ENCODE measurements at places on chromosomes 12 and 14.

DNA sequence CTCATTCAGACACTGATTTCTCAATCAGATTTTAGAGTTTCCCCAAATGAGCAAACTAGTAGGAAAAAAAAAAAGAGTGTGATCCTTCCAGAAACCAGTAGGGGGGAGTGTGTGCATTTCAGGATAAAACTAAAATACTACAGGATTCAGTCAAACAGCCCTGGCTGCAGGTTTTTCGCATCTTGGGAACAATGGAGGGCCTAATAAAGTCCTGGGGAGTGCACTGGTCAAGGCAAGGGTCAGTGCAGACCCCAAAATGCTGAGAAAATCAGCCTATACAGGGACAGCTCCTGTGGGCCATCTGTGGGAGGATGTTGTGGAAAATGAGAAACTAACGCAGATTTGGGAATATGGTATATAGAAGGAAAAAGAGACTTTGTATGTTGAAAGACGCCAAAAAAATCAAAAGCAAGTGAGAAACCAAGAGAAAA lies 22.2 kb upstream of the ABCD4 start:
- peak; percentile 38 for DNase-seq

- no peak for DNase-seq
Measured at GRCh38 chr12:97397008-97397407, 65.6 kb upstream of the RMST start.

GRCh38 chr14:31252865-31253264 lies 45.3 kb upstream of the HECTD1 start:
- no peak for DNase-seq

DNA sequence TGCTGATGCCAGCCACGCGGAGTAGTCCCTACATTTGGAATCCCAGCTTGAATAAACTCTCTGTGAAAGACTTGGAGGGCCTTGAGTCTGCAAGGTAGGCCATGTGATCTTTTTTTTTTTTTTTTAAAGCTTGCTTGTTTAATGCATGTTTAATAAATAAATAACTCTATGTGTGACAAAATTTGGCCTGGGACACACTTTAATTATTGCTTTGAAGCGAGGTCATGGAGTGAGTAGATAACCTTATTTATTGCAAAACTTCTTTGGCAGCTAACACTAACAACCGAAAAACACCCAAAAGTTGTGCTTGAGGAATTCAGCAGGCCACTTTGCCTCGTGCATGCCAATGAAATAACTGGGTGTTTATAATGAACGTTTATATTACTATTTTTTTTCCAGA lies 382.2 kb downstream of the FLRT2 start:
- DNase-seq = no peak

- DNase-seq = peak; percentile 75
Measured at GRCh38 chr12:40226705-40227104, 1.9 kb downstream of the LRRK2 start.

- DNase-seq = no peak
Measured at GRCh38 chr12:82609234-82609914, 77.3 kb upstream of the TMTC2 start.

DNA sequence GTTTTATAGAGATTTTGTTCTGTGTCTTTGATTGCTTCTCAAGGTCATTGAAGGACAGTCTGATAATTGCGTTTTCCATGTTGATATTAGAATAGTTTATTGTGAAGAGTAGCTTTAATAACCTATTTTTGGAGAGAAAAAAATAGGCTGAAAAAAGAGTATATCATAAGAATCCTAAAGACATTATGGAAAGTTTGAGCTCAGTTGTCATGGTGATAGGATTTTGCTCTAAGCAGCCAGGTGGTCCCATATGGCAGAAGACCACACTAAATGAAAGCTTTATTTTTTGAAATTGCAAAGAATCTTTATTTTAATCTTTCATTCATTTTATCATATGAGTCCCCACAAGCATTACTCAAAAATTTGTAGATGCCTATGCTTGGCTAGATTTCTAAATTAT lies 358.9 kb upstream of the NAV3 start:
- no peak for DNase-seq

DNA sequence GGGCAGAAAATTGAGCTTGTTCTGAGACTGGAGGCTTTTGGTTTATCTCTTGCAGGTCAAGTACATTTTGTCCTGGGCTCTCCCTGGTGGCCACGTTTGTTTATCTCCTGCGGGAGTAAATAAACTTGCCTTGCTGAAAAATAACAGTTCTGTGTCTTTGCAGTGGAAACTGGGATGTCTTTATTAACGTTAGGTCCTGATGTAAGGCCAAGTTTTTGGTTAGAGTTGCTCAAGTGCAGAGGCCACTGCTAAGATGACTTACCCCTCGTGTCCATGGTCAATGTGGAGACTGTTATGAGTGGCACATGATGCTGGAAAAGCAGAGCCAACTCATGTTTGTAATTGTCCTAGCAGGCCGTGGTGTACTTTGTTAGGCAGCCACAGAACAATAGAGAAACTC lies 3.8 kb downstream of the PTPN11 start:
- no peak for DNase-seq

DNA sequence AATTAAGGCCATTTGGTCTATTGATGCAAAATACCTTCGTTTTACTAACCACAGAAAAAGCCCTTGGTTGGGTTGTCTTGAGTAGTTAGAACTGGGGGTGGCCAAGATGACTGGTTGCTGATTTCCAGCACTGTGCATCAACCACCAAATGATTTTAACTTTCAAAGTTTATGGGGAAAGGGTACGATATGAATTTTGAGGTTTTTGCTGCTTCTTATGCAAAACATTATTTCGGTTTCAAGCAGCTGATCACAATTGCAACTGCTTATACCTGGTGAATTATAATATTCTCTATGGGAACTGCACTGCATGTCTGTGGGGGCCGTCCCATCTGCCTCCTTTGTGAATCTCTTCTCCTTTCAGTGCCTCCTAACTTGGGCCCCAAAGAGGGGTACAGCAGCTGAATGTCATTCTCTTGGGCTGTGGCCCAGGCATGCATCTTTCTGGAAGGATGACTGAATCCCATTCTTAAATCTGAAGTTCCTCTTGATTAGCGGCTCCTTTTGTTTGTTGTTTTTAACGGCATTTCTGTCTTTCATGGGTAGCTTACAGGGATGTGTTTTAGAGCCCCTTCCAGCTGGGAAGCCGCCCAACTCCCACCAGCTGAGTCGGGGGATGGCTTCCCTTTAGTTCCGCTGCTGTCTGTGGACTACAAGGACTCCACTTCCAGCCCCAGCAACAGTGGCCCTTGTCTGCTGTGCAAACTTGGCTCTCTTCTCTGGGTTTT lies 479.8 kb downstream of the ZFP36L1 start:
- no peak for DNase-seq

- DNase-seq = no peak
Measured at GRCh38 chr14:41973178-41973577, 366.5 kb downstream of the LRFN5 start.

GRCh38 chr12:19177754-19178153 lies 48.2 kb downstream of the PLEKHA5 start:
- DNase-seq = no peak

DNA sequence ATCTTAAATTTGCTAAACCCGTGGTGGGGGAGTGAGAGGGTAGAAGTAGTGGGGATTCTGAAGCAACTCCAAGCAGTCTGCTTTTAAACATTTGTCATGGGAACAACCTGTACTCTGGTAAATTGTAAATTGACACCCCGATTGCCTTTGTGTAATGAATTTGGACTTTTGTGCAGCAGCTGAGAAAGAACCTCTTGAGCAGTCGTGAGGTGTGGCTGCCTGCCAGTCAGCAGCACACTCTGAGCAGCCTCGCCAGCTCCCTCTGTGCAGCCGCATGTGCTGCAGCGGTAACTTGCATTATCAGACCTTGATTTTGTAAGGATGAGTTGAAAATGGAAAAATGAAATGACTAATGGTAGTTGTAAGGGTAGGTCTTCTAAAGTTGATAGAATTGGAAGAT lies 74.3 kb downstream of the SUSD6 start:
- DNase-seq = peak; percentile 75

DNA sequence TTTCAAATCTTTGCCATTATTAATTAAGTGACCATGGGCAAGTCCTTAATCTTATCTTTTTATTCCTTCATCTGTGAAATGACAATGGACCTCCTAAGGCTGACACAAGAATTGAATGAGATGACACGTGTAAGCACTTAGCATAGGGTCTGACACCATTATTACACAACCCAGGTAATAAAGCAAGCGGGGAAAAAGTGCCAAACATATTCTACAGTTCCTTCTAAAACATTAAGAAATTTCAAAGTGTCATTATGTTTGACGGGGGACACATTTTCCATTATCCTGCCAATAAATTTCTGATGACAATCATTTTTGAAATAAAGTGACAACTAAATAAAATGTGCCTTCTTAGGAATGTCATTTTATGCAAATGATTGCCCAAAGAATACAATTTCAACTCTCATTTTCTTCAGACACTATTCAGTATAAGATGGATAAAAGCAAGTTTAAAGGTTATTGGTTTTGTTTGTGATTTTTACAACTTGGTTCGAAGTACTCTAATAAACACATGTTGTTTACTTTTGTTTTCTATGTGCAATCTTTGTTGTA lies 3.0 kb downstream of the ANKS1B start:
- DNase-seq = no peak

DNA sequence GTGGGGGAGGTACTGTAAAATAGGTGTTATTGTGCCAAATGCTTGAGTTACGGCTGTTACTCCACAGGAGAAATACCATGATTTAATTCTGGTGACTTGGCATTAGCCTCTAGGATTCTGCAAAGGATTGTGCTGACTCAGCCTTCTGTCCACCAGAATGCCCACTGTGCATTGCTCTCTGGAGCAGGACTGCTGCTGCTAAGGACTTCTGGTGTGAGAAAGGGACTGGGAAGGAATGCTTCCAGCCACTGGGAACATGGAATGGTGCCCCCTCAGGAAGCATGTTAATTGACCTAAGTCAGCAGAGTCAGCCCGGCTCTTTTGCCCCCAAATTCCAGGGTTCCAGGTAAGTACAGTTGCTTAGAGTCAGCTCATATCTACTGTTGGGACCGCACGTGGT lies 32.9 kb downstream of the ZFHX2 start:
- no peak for DNase-seq

DNA sequence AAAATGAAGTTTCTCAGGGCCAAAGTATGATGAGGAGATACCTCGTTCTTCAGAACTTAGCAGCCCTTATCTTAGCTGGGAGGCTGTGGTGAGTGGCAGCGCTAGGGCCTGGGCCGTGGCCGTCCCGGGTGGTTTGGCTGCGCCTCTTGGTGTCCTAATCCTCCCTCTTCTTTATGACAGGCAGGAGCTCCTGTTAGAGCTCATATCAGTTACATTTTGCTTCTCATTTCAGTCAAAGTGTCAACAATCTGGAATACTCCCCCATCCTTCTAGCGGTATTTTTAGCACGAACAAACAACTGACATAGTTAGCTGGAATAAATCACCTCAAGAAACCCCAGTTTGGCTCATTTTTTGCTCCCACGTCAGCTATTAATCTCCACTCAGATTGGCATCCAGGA lies 188.8 kb downstream of the TTC7B start:
- DNase-seq = no peak

DNA sequence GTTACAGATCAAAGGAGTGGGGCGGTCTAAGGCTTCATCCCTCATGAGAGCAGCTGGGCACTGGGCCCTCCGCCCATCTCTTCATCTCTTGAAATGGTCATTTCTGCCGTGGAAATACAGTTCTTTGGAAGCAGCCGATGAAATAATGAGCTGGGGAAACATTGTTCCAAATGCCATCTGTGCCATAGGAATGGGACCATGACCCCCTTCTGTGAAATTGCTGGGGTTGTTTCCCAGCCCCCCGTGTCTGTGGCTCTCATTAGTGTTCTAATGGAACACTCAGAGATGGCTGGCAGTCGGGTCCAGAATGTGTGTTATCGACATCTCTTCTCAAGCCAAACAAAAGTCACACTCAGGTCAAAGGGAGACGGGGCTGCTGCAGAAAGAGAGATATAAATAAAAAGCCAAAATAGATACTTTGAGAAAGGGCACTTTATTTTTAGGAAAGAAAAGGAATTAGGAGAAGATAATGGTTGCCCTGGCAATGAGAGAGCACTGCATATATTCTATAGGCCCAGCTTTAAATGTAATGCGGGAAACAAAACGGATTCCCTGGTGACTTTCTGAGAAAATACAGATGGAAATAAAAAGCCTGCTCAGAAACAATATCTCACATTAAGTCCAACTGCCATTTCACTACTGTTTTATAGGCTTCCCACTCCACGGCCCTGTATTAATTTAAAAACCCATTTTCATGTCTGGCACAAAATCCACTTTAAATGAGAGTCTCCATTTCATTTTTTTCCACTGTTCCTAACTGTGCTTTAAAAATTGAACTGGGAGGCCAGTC lies 107.1 kb downstream of the TTC8 start:
- DNase-seq = no peak

Measured in bronchial epithelial cell (primary cell).